ENCODE measurements at places on chromosomes 1 and 21. TPM values are rescaled to one million over a fixed set of nuclear protein-coding genes. Genes with fewer than 3 reads are reported as not detected.

GRCh38 chr1:23638188-23638619 lies 53.4 kb upstream of the RPL11 start:
- no peak overlapping the region for H3K27ac ChIP-seq
- H3K4me1 ChIP-seq, result peaks cover 6% of the 10 kb centered on the region
- H3K4me3 ChIP-seq, result no peak overlapping the region

DNA sequence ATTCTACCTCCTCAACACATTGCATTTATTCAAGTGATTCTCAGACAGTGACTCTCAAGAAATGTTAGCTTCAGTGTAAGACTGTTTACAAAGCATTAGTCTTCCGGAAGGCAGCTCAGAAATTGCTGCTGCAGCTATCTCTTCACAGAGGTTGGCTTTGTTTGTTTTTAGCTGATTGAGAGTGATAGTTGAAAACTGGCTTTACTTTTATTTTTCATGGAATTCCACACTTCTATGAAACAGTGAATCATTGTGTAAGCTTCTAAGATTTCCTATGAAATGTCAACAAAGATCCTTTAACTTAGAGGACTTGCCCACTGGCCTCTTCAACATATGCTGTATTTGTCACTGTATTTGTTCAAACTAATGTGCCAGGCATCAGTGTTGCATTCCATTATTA lies 121.3 kb downstream of the TNNI3K start:
- no peak overlapping the region for H3K4me3 ChIP-seq
- H3K27me3 ChIP-seq, result no peaks in the 10 kb centered on the region
- H3K27ac ChIP-seq, result no peak overlapping the region

GRCh38 chr1:16443975-16444770 lies 3.6 kb downstream of the NECAP2 start:
- peaks cover 2% of the 10 kb centered on the region for H3K4me1 ChIP-seq

GRCh38 chr1:51875836-51876235 lies 2.7 kb downstream of the NRDC start:
- H3K4me1 ChIP-seq, result peaks cover 15% of the 10 kb centered on the region
- H3K27me3 ChIP-seq, result no peaks in the 10 kb centered on the region

- H3K4me1 ChIP-seq, result peaks cover 20% of the 10 kb centered on the region
- peak; percentile 16 for DNase-seq
- H3K27me3 ChIP-seq, result no peaks in the 10 kb centered on the region
These were observed 68.0 kb upstream of the WDR26 start for GRCh38 chr1:224502459-224503160.

GRCh38 chr1:180724055-180724454 lies 92.2 kb downstream of the XPR1 start:
- H3K36me3 ChIP-seq, result no peaks in the 10 kb centered on the region
- no peak for DNase-seq
- no peak overlapping the region for H3K27ac ChIP-seq
- no peaks in the 10 kb centered on the region for H3K4me1 ChIP-seq
- no peaks in the 10 kb centered on the region for H3K27me3 ChIP-seq

DNA sequence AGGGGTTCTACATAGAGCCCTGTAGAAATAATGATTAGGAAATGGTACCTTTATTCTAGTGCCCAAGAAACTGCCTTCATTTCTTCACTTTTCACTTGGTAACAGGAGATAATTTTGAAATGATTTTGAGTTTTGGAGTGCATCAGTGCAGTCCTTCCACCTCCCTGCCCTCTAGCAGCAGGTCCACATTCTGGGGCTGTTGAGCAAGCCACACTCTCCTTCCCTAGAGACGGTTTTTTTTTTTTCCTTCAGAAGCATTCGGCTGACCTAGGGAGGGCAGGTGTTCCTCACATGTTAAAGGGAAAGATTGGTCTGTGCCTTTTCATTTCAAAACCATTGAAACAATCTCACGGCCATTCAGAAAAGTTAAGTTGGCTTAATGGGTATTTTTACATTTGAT lies 39.8 kb downstream of the SLC37A1 start:
- H3K4me3 ChIP-seq, result no peak overlapping the region
- no peak overlapping the region for H3K27ac ChIP-seq
- H3K27me3 ChIP-seq, result no peaks in the 10 kb centered on the region
- H3K4me1 ChIP-seq, result no peaks in the 10 kb centered on the region

DNA sequence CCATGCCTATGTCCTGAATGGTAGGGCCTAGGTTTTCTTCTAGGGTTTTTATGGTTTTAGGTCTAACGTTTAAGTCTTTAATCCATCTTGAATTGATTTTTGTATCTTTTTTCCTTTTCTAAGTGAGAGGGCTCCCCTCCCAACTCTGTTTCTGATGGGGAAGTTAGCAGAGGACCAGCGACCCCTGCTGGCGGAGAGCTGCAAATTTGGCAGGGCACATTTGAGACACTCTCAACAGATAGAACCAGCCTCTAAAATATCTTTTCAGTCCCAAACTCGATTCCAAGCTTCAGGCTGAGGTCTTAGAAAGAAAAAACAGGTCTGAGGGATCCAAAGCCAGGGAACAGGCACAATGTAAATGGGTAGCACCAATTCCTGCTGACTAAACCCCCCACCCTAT lies 32.5 kb downstream of the LRRC3 start:
- H3K27me3 ChIP-seq, result no peaks in the 10 kb centered on the region
- H3K27ac ChIP-seq, result no peak overlapping the region
- H3K4me1 ChIP-seq, result no peaks in the 10 kb centered on the region

GRCh38 chr1:244962130-244962529 lies 97.8 kb upstream of the HNRNPU start:
- no peaks in the 10 kb centered on the region for H3K36me3 ChIP-seq
- no peak overlapping the region for H3K4me3 ChIP-seq
- no peaks in the 10 kb centered on the region for H3K27me3 ChIP-seq
- peaks cover 5% of the 10 kb centered on the region for H3K4me1 ChIP-seq
- DNase-seq, result no peak
- no peak overlapping the region for H3K27ac ChIP-seq

DNA sequence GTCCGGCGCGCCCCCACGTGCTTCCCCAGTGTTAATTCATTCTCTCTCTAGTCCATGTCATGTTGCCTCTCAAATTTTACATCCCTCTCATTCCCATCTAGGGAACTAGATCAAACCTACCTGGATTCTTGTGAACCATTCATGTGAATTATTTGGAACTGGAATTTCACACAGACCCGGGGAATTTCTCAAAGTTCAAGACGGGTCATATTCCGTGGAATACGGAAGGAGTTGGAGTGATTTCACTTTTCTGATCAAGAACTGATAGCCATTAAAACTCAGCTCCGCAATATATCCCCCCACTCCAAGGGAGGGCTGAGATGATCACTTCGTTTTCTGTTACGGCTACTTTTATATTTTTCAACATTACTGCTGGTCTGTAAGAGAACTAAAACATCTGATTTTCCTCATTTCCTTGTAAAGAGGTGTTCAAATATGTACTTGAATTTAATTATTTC lies 1.0 kb upstream of the ENO1 start:
- peak overlapping the region; percentile 97 for H3K4me3 ChIP-seq
- peak overlapping the region; percentile 88 for H3K27ac ChIP-seq
- no peaks in the 10 kb centered on the region for H3K27me3 ChIP-seq
- H3K4me1 ChIP-seq, result peaks cover 8% of the 10 kb centered on the region

- H3K27ac ChIP-seq, result no peak overlapping the region
- no peaks in the 10 kb centered on the region for H3K4me1 ChIP-seq
- H3K27me3 ChIP-seq, result no peaks in the 10 kb centered on the region
- no peaks in the 10 kb centered on the region for H3K36me3 ChIP-seq
These were observed 39.5 kb upstream of the CYP4X1 start for GRCh38 chr1:46983830-46984586.

DNA sequence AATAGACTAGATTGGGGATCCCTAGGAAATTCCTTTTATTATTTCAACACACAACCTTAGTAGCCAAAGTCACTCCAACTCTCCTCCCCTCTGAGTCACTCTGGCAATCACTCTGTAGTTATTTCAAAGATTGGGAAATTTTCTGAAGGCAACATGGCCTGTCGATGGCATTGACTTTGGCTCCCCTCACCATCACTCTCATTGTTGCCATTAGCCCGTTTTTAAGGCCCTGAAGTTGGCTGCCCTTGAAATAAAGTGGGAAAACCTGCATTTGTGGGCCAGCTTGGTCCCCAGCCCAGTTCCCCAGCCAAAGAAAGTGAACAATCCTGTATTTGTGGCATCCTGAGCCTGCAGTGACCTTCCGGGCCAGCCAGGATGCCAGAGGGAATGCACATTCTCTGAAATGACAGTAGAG lies 52.5 kb downstream of the CDC7 start:
- H3K27me3 ChIP-seq, result no peaks in the 10 kb centered on the region
- H3K4me1 ChIP-seq, result no peaks in the 10 kb centered on the region
- H3K36me3 ChIP-seq, result no peaks in the 10 kb centered on the region
- DNase-seq, result no peak

DNA sequence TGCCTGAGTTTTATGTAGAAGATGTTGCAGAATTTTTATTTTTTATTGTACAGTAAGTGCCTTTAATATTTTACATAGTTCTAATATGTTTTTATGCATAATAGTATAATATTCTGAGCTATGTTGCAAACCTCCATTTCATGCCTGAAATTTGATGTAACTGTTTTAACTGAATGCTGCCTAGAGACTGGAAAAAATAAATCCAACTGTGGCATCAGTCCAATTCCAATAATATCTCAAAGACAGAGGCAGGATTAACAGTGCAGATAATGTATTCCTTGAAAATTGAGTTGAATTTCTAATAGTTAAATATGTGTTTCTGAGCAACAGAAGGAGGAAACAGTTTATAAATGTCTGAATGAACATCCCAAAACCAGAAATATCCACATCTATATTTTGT lies 61.1 kb upstream of the KIF1B start:
- no peak overlapping the region for H3K4me3 ChIP-seq
- no peak for DNase-seq
- H3K27ac ChIP-seq, result no peak overlapping the region
- H3K4me1 ChIP-seq, result no peaks in the 10 kb centered on the region
- H3K36me3 ChIP-seq, result no peaks in the 10 kb centered on the region

- H3K27me3 ChIP-seq, result no peaks in the 10 kb centered on the region
- H3K27ac ChIP-seq, result no peak overlapping the region
- H3K4me3 ChIP-seq, result no peak overlapping the region
- DNase-seq, result no peak
- no peaks in the 10 kb centered on the region for H3K4me1 ChIP-seq
These were observed 5.8 kb downstream of the PLCH2 start for GRCh38 chr1:2481885-2482284.

- H3K27ac ChIP-seq, result no peak overlapping the region
- H3K36me3 ChIP-seq, result no peaks in the 10 kb centered on the region
- peaks cover 4% of the 10 kb centered on the region for H3K4me1 ChIP-seq
- H3K4me3 ChIP-seq, result no peak overlapping the region
- H3K27me3 ChIP-seq, result no peaks in the 10 kb centered on the region
- DNase-seq, result no peak
These were observed 3.6 kb upstream of the RSPH1 start for GRCh38 chr21:42499444-42500112.

DNA sequence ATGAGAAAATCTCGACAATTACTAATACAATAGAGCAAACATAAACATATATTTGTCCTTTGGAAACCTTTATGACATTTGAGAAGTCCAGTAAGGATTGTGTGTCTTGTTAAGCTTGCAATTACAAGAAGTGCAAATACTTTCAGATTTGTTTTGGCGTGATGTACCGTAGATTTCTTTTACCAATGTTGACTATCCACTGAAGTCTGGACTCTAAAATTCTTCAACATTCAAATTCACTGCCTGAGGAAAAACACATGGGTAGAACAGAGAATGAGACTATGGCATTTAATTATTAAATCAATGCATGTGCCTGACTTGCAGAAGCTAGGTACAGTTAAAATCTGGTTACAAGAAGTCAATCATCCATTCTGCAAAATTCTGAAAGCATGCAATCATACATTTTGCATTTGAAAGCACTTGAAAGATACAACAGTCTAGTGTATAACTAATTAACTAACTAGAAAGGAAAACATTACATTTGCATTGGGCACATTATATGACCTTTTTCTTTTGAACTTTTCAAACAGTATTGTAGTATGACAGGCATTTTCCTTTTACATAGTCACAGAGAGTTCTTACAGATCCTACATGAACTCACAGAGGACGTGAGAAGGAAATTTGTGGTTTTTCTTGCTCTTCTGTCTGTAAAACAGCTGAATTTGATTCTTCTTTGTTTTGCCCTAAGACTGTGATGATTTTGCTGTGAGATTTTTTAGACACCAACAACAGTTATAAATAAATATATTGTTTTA lies 511.1 kb upstream of the ADGRL4 start:
- H3K27me3 ChIP-seq, result no peaks in the 10 kb centered on the region
- H3K36me3 ChIP-seq, result no peaks in the 10 kb centered on the region
- no peaks in the 10 kb centered on the region for H3K4me1 ChIP-seq
- DNase-seq, result no peak

- no peaks in the 10 kb centered on the region for H3K27me3 ChIP-seq
- no peaks in the 10 kb centered on the region for H3K4me1 ChIP-seq
- DNase-seq, result no peak
- H3K4me3 ChIP-seq, result no peak overlapping the region
- H3K36me3 ChIP-seq, result no peaks in the 10 kb centered on the region
- no peak overlapping the region for H3K27ac ChIP-seq
These were observed 106.1 kb upstream of the BMP8A start for GRCh38 chr1:39385067-39385988.

GRCh38 chr1:227541796-227542152 lies 21.6 kb upstream of the ZNF678 start:
- H3K4me3 ChIP-seq, result peak overlapping the region; percentile 66
- H3K27ac ChIP-seq, result peak overlapping the region; percentile 65
- no peaks in the 10 kb centered on the region for H3K36me3 ChIP-seq
- H3K27me3 ChIP-seq, result no peaks in the 10 kb centered on the region
- DNase-seq, result peak; percentile 48

GRCh38 chr1:221695301-221695700 lies 46.6 kb downstream of the DUSP10 start:
- H3K36me3 ChIP-seq, result no peaks in the 10 kb centered on the region
- H3K27me3 ChIP-seq, result no peaks in the 10 kb centered on the region
- no peak for DNase-seq
- H3K4me1 ChIP-seq, result no peaks in the 10 kb centered on the region
- no peak overlapping the region for H3K4me3 ChIP-seq

Gene CELA3A
- 25.4 TPM for total RNA-seq

Gene RNF207
- total RNA-seq, result 23.6 TPM

Gene PRR9
- total RNA-seq, result not detected

Gene ZNHIT6
- total RNA-seq, result 20.0 TPM

Gene AADACL4
- total RNA-seq, result not detected

Gene SYNC
- 10.9 TPM for total RNA-seq

All from ovary (tissue), 10 donors.